Kidney tubule cell (primary cell): ENCODE measurements at places on chromosomes 3 and 15.

- DNase-seq = peak; percentile 39
These were observed 117.5 kb downstream of the PDCD6IP start for GRCh38 chr3:33915796-33916546.

- peak; percentile 36 for DNase-seq
These were observed 6.1 kb upstream of the HGD start for GRCh38 chr3:120688121-120688520.

DNA sequence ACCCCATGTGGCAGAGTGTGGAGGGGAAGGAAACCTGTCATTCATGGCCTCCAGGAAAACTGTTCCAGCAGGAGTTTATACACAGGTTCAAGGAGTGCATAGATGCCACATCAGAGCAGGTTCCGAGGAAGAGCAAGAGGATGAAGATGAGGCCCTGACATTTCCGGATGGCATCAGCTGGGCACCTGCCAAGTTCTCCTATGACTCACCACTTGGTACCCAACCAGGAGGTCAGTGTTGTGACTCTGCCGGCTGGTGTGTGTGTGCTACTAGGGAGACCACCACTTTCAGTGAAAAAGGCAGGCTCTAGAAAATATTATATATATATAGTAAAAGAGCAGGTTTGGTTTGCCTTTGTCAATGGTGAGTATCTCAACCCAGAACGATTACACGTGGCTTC, 69.3 kb downstream of the NTRK3 start:
- DNase-seq = peak; percentile 51

GRCh38 chr15:87522997-87523396, 733.5 kb downstream of the NTRK3 start:
- DNase-seq = no peak

DNA sequence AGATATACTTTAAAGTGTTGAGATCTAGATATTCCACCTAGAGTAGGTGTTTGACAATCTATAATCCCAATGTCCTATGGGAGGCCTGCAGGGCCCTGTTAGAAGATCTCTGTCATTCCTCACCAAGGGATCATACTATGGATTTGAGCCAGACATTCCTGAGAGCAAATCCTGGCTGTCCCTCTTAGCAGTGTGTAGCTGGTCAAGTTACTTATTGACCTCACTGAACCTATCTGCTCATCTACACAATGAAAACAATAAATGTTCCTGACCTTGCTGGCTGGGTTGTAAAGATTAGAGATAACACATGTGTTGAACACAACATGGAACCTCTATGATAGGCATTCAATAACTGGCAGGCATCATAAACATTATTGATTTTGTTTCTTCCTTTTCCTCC, 265.6 kb upstream of the ATP11B start:
- DNase-seq = peak; percentile 84

- DNase-seq = no peak
These were observed 4.0 kb downstream of the RASSF1 start for GRCh38 chr3:50336452-50337174.
